Inflammatory macrophage treated with lipopolysaccharide for 1 hour (primary cell): ENCODE measurements at places on chromosomes 7 and 10.

GRCh38 chr7:27171637-27172314, 2.3 kb downstream of the HOXA10 start:
- DNase-seq = no peak

DNA sequence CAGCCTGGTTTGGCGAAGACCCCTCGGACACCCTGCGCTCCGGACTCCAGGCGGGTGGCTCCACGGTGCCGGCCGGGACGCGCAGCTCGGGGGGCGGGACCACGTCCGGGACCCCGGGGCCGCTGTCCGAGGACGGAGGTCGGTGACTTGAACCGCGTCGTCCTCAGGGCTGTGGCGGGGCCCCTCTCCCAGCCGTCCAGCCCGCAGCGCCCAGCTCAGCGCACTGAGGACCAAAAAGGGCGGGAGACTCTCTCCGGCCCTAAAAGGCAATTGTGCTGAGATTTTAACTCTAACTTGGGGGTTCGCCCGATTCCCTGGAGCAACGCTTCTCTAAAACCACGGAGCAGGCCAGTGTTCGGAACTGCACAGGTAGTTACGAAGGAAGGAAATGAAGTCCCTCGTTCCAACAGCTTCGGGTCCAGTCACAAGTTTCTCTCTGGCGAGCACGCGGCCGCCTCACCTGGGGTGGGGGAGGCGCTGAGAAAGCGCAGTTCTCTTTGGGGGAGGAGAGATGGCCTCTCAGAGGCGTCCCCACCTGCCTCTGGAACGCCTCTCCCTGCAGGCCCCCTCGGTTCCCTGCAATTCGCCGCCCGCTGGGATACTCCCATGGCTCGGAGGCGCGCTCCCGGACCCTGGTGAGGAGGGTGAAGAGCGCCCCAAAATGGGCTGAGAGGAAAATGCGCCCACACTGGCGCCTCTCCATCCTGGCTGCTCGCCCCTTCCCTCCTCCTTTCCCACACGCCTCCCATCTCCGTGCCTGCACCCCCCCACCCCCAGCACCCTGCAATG, 352.7 kb downstream of the DNAJB6 start:
- no peak for DNase-seq

- DNase-seq = no peak
Measured at GRCh38 chr10:122306282-122306681, 35.2 kb downstream of the BTBD16 start.

GRCh38 chr10:129483430-129484010, 16.5 kb downstream of the MGMT start:
- DNase-seq = no peak

DNA sequence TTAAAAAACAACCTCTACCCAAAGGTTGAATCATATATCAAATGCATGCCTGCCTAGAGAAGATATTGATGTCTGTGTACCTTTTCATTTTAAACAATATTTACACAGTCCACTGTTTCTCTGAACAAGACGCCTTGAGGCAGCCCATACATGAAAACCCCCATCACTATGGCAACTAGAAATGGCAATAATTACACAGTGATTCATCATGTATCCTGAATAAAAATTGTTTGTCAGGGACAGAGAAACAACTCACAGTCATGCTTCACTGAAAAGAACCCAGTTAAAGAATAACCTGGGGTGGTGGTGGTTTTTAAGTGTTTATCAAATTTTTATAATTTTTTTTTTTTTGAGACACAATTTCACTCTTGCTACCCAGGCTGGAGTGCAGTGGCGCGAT, 19.7 kb downstream of the DNAJC12 start:
- DNase-seq = no peak

DNA sequence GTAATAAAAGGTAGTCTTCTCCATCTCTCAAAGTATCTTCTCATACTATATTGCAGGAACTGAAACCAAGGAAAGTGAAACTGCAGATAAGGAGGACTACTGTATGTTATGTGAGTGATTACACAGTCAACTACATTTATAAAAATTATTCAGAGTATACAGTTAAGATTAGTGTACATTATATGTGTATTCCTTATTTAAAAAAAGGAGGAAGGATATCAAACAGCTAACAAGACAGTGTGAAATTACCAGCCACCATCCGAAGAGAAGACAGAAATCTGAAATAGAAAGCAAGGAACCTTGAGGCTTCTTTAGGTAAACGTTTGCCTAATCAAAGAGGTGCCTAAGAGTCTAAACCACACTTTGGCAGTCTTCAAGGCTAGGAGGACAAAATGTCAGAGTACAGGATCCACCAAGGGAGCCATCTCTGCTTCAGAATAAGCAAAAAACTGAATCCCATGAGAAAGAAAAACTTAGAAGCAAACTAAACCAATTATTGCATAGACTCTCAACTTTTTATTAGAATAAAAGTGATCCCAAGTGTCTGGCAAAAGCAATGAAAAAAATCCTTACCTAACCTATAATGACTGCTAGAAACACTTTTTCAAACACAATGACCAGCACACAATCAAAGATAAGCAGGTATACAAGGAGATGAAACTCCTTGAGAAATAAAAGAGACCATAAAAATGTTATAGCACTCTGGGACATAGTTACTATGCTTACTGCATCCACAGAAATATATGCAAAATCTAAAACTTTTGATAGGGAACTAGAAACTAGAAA, 6.4 kb downstream of the USP6NL start:
- DNase-seq = peak; percentile 30

- peak; percentile 58 for DNase-seq
Measured at GRCh38 chr7:149145031-149145845, 2.0 kb upstream of the ZNF398 start.

GRCh38 chr10:86684331-86685097, 16.2 kb downstream of the LDB3 start:
- DNase-seq = no peak

DNA sequence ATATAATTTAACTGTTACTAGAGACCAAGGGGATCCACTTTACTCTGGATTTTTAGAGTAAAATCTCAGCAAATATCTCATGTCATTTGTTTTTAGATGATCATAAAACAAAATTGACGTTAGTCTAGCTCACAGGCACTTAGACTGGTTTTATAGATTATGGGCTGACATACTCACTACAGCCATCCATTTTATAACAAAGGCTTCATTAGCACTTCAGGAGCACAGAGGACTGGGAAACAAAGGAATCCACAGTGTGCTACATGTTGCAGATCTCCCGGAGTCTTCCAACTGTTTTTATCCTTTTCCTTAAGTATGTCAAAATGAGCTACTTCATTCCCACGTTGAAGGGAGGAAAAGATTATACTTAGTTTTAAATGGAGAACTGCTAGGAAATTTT, 15.9 kb upstream of the SCRN1 start:
- DNase-seq = no peak

DNA sequence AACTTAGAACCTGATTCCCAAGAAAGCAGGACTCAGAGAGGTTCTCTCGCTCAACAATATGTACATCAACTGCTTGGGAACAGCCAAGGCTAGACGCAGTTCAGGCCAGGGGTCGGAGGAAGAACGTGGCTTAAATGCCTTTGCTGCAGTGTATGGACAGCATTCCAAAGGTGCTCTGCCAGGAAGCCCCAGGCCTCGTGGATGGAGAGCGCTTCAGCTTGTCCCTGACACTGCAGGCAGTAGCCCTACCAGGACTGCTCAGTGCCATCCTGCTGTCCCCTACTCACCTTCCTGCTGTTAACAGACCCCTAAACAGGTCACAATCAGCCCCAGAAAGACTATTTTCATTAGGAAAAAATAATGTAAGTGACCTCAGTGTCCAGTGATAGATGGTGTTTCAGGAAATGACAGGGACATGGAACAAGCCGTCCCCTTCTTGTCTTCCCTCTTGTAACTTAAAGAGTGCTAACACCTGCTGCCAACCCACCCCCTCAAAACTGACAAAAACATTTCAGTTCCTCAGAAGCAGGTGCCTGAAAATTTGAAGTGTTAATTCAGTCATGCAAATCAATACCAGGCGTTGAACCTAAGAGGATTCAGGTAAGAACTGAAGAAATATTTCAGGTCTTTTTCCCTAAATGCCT, 16.5 kb downstream of the CREB3L2 start:
- DNase-seq = no peak

DNA sequence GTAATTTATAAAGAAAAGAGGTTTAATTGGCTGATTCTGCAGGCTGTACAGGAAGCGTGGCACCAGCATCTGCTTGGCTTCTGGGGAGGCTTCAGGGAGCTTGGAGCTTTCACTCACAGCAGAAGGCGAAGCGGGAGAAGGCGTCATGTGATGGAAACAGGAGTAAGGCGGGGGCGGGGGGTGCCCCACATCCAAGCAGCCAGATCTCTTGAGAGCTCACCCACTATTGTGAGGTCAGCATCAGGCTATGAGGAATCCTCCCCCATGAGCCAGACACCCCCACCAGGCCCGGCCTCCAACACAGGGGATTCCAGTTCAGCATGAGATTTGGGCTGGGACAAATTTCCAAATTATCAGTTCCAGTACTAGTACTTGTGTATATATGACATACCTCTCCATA, 46.2 kb downstream of the WDR37 start:
- peak; percentile 86 for DNase-seq
